ENCODE measurements at places on chromosomes 13 and 19. TPM values are rescaled to one million over a fixed set of nuclear protein-coding genes. Genes with fewer than 3 reads are reported as not detected.

DNA sequence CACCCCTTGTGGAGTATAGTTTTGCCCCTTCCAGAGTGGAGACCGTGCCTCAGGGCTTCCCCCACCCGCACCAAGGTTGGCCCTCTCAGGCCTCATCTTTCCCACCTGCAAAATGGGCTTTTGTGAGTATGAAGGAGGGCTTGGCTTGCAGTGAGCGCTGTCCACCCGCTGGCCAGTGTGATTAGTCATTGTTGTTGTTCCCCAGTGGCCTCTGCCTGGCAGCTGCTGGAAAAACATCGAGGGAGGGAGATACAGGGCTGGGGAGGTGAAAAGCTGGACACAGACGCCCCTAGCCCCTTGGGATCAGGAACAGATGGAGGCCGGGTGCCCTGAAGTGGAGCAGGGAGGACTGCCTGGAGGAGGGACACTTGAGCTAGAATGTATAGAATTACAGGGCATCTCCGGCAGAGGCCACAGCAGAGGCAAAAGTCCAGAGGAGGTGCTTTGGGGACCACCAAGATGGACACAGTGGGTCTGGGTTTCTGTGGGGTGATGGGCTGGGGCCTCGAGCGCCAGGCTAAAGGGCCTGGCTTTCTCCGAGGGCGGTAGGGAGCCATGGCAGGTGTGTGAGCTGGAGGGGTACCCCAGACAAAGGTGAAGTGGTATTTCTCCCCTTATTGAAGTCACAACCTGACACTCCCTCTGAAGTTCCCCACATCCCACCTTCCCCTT is 3.9 kb upstream of the IL12RB1 start:
- DNase-seq = no peak

DNA sequence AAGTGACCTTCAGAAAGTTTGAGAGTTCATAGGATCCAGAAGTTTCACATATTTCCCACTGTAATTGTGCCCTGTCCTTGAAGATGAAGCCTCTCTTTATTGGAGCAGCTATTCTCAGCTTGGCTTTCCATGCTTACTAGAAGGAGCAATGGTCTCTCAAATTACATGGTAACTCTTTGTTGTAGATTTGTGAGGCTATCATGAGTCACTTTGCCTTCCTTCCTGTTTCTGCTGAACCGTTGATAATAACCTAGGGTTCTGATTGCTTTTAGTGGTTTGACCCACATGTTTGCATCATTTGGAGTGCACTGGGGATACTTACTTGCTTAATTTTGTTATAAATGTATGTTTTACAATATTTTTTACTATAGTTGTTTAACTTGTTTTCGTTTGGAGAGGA is 772.9 kb upstream of the SLITRK6 start:
- no peak for DNase-seq

- no peak for DNase-seq
Measured at GRCh38 chr19:39828654-39829032, 5.3 kb downstream of the DYRK1B start.

The PDX1 gene
- not detected for total RNA-seq

GRCh38 chr13:91162180-91162579 is 185.3 kb upstream of the MIR17HG start:
- no peak for DNase-seq

The ZSCAN1 gene
- not detected for total RNA-seq

The ZNF665 gene
- 0.78 TPM for total RNA-seq

DNA sequence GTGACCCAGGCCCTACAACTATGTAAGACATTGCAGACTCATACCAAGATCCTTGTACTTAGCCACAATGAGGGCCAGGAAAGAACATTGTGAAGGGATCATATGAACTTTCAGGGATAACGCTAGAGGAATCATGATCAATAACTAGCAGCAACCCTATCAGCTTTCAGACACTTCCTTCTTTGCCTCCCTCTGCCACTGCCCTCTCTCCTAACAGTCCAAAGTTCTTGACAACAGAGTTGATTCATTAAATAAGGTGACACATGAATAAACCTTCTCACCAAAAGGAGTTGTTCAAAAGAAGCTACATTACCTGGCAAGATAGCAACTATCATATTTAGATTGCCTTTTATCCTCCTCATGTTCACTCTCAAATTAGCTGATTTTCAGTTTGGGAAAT is 272.2 kb upstream of the DACH1 start:
- DNase-seq = no peak

GRCh38 chr19:17807731-17808316 is 12.9 kb downstream of the B3GNT3 start:
- DNase-seq = no peak

DNA sequence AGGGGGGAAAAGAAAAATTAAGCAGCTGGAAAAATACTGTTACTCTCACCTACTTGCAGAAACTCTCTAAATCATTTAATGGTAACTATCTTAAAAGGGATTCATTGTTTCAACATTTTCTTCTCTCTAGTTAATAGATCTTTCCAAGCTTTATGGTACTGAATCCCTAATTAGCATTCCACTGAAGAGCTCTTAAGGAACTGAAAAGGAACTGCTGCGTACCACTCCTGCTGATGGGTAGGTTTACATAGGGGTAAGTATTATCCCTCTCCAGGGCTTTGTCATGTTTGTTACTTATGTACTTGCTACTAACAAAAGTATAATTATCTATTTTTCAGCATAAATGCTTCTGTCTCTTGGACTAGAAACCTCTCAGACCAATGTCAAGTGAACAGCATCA is 12.5 kb downstream of the TEX30 start:
- no peak for DNase-seq

DNA sequence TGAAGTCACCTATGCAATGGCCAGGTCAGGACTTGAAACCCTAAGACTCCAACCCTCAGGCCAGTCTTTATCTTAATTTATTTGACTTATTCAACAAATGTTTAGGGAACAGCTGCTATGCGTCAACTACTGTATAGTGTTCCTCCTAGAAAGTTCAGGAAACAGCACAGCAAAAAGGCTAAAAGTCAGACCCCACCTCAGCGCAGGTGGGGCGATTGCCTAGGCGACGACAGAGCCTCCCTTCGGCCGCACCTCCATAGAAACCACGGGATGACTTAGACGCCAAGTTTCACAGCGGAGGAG is 502 bp downstream of the VRK3 start:
- no peak for DNase-seq

DNA sequence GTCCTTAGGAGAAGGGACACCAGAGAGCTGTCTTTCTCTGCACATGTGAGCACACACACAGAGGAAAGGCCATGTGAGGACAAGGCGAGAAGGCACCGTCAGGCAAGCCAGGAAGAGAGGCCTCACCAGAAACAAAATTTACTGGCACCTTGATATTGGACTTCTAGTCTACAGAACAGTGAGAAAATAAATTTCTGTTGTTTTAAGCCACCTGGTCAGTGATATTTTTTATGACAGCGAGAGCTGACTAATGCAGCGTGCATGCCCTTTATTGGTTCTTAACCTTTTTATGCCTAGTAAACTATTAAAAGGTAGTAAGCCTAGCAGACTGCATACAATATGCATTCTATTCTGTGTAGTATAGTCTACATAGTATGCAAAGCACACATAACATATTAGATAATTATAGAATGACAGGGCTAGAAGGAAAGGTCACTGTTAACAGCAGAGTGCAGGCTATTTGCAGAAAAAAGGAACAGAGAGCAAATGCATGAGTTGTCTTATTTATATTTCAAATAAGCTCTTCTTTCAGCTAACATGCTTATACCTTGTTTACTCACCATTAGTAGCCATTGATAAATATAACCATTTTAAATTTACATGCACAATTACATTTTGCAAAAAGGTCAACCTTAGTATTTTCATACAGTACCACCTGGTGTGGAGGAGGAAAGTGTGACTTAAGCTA is 25.2 kb upstream of the KATNAL1 start:
- no peak for DNase-seq

DNA sequence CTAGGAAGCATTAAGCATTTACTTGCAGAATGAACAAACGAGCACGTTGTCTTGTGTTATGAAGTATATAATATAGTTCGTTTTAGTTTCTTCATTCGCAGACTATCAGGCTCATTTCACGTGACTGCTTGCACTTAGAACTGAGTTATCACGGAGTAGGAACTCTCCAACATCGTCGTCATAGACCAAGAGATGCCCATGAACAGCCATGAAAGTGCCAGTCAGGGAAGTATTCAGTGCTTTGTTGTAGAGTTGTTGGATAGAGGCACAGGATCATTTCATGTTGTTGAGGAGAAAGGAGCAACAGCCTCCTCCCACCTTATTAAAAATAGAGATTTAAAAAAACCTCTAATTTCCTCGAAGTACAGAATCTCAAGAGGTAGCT is 977 bp upstream of the IL17D start:
- no peak for DNase-seq

GRCh38 chr19:46802152-46802551 is 13.8 kb upstream of the SLC1A5 start:
- DNase-seq = no peak

DNA sequence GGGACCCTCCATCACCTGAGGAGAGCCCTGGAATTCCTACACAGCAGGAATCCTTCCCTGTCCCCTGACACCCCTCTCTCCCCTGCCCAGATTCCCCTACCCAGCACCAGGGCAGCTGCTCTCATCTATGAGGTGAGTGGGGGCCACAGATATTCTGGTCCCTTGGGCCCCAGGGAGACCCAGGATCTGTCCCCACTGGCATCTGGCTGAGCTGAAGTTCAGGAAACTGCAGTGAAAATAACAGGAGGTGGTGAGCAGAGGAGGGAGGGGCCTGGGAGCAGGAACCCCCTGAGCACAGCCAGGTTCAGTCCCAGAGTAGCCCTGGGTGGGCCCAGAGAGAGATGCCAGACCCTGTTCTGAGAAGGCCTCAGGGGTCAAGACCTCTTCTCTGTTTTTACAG is 10.1 kb downstream of the CEACAM21 start:
- no peak for DNase-seq

DNA sequence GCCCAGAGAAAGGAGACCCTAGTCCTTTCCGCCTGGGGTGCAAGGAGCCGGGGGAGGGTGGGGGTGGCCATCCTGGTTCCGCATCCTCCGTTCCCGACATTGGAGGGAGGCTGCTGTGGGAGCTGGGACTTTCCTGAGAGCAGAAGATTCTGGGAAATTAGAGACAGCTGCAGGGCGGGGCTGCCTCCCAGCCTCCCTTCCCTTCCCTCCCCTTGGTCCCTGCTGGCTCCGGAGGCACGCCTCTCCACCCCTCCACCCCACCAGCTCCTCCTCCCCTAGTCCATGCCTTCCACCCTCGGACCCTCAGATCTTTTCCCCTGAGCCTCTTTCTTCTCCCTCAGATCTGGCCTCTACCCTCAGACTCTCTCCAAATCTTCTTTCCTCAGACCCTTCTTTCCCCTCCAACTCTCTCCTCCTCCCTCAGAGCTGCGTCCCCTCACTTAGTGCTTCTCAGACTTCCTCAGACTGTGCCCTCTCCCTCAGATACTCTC is 3.1 kb upstream of the BCL3 start:
- DNase-seq = no peak

- DNase-seq = no peak
Measured at GRCh38 chr13:113472355-113473025, 18.0 kb downstream of the DCUN1D2 start.

- no peak for DNase-seq
Measured at GRCh38 chr19:41626278-41626677, 596 bp downstream of the CEACAM4 start.

- DNase-seq = no peak
Measured at GRCh38 chr13:111503905-111504695, 183.7 kb downstream of the TEX29 start.

The TYROBP gene
- total RNA-seq = 5.9 TPM

Data from T-helper 17 cell (primary cell).